ENCODE measurements at places on chromosomes 5 and 9.

GRCh38 chr9:79883073-79883645 is 311.4 kb downstream of the TLE4 start:
- DNase-seq: peak; percentile 19

DNA sequence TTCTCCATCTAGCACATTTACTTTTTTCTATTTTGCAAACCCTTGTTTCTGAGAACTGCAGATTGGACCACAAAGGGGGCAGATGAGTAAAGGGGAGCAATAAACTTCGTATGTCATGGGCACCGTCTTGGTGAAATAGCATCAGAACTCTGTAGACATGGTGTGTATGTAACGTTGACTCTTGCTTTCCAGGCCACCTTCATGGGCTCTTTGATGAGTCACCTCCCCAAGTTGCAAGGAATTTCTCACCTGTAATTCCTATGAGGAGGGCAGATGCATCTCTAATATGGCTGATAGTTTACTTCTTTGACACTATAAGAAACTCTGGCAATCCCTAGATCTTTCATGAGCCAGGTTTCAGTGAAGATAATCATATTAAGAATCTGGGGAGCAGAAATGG is 163.4 kb upstream of the PLPPR1 start:
- no peak for DNase-seq

- no peak for DNase-seq
Observed at GRCh38 chr9:27331393-27331792, 34.4 kb upstream of the EQTN start.

DNA sequence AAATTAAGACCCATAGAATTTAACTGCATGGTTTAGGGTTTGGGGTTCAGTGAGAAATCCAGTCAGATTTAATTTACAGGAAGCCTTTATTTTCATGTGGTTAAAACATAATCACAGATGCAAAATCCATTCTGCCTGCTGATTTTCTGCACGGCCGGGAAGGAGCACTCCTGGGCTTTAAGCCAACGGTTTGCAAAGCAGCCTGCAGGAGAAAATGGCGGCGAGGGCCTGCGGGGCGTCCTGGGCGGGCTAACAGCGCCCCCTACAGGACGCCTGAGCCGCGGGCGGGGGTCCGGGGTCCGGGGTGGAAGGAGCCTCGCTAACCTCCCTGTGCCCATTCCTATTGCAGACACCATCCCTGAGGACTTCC is 47.6 kb downstream of the THBS4 start:
- peak; percentile 26 for DNase-seq

- DNase-seq: no peak
Observed at GRCh38 chr9:127130661-127131538, 8.5 kb upstream of the ANGPTL2 start.

DNA sequence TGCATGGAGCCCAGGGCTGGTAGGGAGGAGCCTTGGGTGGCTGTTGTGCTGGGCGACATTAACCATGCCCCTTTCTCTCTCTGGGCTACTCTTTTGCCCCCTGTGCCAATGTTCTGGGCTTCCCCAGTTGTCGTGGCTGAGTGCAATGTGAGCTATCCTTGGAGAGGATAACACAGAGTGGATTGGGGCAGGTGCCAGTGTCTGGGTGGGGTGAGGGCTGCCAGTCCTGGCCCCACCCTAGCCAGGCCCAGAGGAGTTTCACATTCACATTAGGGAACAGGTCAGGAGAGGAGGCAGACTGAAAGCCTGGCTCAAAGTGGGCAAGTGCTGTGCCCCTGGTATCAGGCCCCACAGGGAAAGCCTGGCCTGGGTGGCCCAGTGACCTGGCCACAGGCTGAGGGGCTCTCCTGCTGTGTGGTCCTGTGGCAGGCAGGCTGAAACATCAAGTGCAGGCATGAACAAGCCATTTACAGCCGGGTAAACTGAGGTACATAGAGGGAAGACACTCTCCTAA is 7.5 kb upstream of the NDST1 start:
- no peak for DNase-seq

DNA sequence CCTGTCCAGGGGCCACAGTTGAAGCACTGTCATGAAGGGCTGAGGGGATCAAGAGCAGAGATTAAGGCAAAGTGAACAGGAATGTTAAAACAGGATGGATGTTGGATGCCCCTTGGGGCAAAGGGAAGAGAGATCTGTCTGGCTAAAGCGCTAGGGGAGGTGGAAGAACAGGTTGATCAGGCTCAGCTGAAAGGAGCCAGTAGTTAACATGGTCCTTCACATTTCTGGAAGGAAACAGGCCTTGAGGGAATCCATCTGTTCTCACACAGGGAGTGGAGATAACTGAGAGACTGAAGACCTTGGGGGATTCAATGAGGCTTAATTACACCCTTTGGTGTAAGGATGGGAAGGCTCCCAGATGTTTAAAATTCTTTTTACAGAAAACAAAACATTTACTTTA is 5.8 kb downstream of the HAPLN1 start:
- DNase-seq: no peak

DNA sequence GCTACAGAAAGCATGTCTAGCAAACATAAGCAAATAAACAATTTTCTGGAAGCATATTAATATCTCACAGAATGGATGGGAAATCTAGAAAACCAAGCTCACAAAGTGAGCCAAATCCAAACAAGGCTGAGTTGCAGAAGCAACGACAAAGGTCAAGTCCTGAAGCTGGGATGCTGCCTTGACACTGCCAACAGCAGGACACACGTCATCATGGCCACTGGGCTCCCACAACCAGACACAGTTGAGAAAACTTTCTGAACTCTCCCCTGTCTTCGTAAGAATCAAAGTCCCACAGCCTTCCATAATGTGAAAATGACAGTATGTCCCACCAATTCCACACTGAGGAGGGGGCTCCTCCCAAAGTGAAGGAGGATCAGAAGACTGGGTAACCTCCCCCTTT is 37.6 kb downstream of the EPB41L4A start:
- DNase-seq: no peak

GRCh38 chr5:178225174-178225573 is 7.4 kb downstream of the PHYKPL start:
- no peak for DNase-seq

DNA sequence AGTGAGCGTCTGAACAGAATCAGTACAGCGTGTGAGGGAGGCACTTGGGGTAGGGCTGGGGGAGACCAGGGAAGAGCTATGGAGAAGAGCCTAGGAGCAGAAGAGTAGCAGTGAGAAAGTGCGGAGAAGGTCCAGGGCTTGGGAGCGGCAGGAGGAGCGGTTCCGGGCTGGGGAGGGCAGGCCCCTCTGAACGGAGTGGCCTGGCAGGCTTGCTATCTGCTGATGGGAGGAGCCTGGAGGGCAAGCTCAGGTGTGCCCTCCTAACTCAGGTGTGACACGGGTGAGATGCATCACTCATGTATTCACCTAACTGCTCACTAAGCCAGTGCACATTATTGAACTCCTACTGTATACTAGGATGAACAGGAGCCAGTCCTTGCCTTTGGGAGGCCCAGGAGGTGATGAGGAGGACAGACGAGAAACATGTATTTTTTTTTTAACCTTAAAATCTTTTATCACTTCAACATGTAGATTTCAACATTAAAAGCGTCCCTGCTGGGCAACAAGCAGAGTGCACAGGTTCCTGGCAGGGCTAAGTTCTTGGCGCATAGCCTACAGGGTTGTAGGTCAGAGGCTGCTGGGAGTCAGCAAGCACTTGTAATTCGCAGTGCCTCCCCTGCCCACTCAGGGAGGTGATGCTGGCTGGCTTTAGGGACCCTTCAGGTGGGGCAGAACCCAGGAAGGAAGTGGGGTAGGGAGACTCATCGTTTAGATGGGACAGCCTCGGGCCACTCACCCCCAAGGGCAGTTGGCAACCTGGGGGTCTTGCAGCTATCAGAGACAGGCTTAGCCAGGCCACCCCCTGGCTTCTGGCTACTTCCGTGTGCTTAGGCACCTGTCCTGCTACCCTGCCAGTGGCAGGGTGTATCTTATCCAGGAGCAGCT is 55.5 kb downstream of the TMOD1 start:
- no peak for DNase-seq

GRCh38 chr9:16025627-16026026 is 472.8 kb downstream of the CCDC171 start:
- DNase-seq: no peak

DNA sequence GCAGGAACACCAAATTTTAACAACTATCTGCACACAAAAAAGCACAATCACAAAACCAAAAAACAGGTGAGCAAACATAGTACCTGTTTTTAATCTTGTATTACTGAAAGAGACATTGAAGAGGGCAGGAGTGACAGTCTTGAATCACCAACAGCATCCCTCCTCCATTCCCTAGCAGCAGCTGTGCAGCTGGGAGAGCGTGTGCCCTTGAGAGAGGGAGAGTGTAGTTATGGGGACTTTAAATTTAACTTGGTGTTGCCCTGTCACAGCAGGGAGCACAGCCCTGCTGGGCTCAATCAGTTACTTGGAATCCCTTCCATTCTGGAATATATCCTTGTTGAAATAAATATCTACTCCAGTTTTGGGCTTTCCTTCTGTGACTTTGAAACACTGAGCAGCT is 1938.7 kb upstream of the NUDT12 start:
- DNase-seq: no peak

GRCh38 chr9:6712041-6712440 is 45.7 kb upstream of the KDM4C start:
- DNase-seq: no peak

Data from activated CD4-positive, alpha-beta T cell treated with anti-CD3 and anti-CD28 coated beads for 1 hour (primary cell).